ENCODE measurements at places on chromosomes 7 and 10.

DNA sequence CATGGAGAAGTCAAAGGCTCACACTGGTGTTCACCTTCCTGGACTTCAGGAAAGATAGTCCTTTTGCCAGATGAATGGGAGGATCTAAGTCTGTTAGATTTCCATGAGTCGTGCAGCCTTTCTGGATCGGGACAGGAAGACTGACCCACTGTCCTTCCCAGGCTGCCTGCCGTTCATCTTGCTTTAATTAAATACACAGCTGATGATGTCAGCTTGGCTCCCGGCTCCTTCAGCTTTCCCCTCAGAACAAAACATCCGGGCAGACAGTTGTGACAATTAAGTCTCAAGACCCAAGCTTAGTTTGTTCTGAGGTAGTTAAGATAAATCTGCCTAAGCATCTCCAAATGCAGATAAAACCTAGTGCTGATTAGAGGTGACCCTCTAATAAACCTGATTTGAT lies 58.6 kb downstream of the AUTS2 start:
- no peak for DNase-seq
- no peak overlapping the region for H3K4me3 ChIP-seq
- peaks cover 3% of the 10 kb centered on the region for H3K27me3 ChIP-seq

DNA sequence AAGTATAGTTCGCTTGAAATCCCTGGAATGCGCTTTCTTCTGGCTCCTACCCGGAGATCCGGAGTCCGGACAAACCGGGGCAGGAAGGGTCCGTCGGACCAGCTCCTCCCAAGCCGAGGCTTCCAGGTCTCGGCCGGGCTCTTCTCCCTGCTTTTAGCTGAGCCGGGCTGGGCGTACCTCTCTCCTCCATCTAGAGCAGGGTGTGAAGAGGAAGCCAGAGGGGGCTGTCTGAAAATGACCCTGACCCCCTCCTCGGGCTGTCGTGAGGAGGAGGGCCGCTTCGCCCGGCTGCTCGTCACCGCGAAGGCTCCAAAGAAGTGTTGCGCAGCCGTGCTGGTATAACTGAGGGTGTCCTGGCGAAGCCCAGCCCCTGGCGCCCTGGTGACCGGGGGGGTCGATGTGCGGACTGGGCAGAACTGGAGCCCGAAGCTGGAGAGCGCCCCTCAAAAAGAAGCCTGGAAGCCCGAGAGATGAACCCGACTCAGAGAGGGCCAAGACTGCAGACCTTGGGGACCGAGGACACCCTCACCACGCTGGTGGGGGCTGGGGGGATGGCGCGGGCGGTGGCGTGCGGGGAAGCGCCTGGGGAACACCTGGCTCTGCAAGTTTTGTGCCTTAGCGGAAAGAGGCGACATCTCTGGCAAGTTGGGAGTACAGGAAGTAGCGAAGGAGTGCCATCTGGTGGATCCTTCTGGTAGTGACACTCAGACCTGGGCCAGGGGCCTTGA lies 5.7 kb downstream of the KAZALD1 start:
- peak overlapping the region; percentile 88 for H3K4me3 ChIP-seq
- DNase-seq, result peak; percentile 77
- peaks cover 49% of the 10 kb centered on the region for H3K4me1 ChIP-seq

- H3K27me3 ChIP-seq, result no peaks in the 10 kb centered on the region
- peak overlapping the region; percentile 83 for H3K27ac ChIP-seq
- H3K36me3 ChIP-seq, result no peaks in the 10 kb centered on the region
- peak overlapping the region; percentile 65 for H3K4me3 ChIP-seq
- no peak for DNase-seq
Observed at GRCh38 chr10:89374713-89375141, 3.1 kb upstream of the IFIT1B start.

DNA sequence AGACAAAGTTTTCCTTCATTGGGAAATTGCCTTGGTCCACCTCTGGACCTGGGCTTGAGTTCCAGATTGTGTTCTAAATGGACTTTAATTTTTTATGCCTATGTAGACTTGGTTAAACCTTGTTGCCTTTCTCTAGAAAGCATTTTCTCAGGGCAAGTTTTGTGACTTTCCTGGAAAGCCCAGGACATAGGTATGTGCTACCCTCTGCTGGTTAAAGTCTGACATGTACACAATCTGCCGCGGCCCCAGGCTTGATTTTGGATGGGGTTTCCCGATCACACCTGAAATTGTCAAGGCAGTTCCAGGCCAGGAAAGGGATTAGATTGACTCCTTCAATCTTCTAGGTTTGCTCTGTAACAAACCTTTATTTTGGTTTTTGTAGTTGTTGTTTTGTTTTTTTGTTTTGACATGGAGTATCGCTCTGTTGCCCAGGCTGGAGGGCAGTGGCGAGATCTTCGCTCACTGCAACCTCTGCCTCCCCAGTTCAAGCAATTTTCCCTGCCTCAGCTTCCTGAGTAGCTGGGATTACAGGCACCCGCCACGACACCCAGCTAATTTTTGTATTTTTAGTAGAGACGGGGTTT lies 14.1 kb upstream of the AKR1B10 start:
- peaks cover 40% of the 10 kb centered on the region for H3K4me1 ChIP-seq
- peak; percentile 39 for DNase-seq
- no peaks in the 10 kb centered on the region for H3K27me3 ChIP-seq
- no peak overlapping the region for H3K4me3 ChIP-seq

- no peaks in the 10 kb centered on the region for H3K36me3 ChIP-seq
- H3K4me3 ChIP-seq, result no peak overlapping the region
- no peak overlapping the region for H3K27ac ChIP-seq
- no peaks in the 10 kb centered on the region for H3K27me3 ChIP-seq
- H3K4me1 ChIP-seq, result no peaks in the 10 kb centered on the region
Observed at GRCh38 chr7:95951531-95951930, 179.2 kb downstream of the DYNC1I1 start.

- H3K27ac ChIP-seq, result peak overlapping the region; percentile 52
- H3K4me1 ChIP-seq, result peaks cover 24% of the 10 kb centered on the region
- H3K36me3 ChIP-seq, result no peaks in the 10 kb centered on the region
- H3K27me3 ChIP-seq, result peaks cover 33% of the 10 kb centered on the region
Observed at GRCh38 chr10:119006451-119007210, 22.9 kb upstream of the NANOS1 start.

DNA sequence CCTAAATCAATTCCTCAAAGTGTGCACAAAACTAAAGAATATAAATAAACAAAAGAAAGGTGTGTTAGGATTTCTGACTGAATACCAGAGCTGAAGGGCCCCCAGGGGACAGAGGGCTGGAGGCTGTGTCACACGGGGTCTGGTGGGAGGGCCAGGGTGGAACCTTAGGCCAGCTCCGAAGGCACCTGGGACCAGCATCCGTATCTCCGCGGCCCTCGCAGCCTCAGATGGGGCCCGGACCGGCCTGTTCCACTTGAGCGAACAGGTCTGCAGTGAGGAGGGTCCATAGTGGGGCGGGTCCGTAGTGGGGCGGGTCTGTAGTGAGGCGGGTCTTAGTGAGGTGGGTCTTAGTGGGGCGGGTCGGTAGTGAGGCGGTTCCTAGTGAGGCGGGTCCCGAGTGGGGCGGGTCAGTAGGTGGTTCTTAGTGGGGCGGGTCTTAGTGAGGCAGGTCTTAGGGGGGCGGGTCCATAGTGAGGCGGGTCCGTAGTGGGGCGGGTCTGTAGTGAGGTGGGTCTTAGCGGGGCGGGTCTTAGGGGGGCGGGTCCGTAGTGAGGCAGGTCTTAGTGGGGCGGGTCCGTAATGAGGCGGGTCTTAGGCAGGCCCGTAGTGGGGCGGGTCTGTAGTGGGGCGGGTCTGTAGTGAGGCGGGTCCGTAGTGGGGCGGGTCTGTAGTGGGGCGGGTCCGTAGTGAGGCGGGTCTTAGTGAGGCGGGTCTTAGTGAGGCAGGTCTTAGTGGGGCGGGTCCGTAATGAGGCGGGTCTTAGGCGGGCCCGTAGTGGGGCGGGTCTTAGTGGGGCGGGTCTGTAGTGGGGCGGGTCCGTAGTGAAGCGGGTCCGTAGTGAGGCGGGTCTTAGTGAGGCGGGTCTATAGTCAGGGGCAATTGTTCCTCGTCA lies 15.1 kb downstream of the GPR146 start:
- H3K36me3 ChIP-seq, result no peaks in the 10 kb centered on the region
- no peaks in the 10 kb centered on the region for H3K4me1 ChIP-seq
- no peak overlapping the region for H3K4me3 ChIP-seq
- peaks cover 2% of the 10 kb centered on the region for H3K27me3 ChIP-seq

- H3K36me3 ChIP-seq, result no peaks in the 10 kb centered on the region
- H3K4me3 ChIP-seq, result no peak overlapping the region
- peaks cover 18% of the 10 kb centered on the region for H3K27me3 ChIP-seq
- no peak overlapping the region for H3K27ac ChIP-seq
Observed at GRCh38 chr10:97914837-97915211, 65.2 kb downstream of the GOLGA7B start.

DNA sequence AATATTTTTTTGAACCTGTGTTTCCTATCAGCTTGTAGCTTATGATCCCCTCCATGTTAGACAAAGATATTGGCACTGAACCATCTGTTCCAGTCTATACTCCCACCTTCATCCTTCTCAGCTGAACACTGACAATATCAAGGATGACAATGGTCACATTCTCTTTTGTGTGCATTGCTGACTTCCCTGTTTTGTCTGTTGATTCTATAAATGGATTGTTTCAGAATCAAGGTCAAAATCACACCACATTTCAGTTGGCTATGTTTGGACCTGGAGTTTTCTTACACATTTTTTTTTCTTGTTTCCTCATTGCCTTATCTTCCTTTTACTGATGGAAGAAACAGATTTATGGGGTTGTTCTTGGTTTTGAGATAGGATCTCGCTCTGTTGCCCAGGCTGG lies 11.3 kb upstream of the SMURF1 start:
- peaks cover 6% of the 10 kb centered on the region for H3K4me1 ChIP-seq
- no peak overlapping the region for H3K4me3 ChIP-seq
- no peak for DNase-seq

DNA sequence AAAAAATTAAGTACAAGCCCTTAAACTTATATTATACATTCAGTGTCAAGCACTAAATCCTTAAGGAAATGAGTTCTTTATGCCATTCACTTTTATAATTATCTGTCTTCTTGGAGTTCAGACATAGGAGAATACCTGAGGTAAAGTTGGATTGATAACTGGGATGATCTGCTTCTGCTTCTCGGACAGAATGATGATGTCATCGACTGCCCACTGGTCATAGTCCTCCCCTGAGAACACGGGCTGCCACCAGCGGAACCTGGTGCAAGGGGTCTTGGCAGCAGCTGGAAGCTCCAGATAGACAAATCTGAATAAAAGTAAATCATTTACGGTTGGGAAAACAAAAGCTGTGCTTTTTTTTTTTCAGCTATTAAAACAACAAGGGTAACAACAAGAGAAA lies 148.2 kb upstream of the SLC26A5 start:
- peaks cover 4% of the 10 kb centered on the region for H3K36me3 ChIP-seq
- peaks cover 10% of the 10 kb centered on the region for H3K27me3 ChIP-seq
- no peak for DNase-seq

- H3K4me3 ChIP-seq, result no peak overlapping the region
- H3K27me3 ChIP-seq, result peaks cover 8% of the 10 kb centered on the region
- H3K36me3 ChIP-seq, result no peaks in the 10 kb centered on the region
Observed at GRCh38 chr7:142910031-142910433, 23.5 kb downstream of the TRPV5 start.

DNA sequence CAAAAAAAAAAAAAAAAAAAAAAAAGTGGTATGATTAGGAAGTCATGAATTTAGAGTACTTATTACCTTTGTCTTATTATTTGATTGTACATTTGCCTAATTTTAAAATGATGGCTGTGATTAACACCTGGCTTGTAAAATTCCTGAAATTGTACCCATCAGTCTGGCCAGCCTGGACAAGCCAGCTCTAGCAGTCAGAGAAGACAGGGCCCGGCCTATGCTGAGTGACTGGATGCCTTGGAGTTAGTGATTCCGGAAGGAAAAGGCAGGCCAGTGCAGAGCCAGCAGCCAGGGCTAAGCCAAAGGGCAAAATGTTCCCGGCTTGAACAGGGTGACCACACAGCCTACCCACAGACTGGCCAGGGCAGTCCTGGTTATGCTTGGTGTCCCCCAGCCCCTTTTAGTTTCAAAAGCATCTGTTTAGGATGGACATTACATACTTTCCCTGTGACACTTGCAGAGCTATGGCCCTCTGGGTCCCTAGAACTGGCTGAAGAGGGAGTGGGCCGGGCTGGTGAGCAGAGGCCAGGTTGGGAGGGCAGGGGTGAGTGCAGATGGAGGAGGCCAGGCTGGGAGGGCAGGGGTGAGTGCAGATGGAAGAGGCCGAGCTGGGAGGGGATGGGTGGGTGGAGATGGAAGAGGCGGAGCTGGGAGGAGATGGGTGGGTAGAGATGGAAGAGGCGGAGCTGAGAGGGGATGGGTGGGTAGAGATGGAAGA lies 61.7 kb downstream of the PROSER2 start:
- H3K4me3 ChIP-seq, result no peak overlapping the region
- H3K4me1 ChIP-seq, result peaks cover 17% of the 10 kb centered on the region
- no peaks in the 10 kb centered on the region for H3K36me3 ChIP-seq

GRCh38 chr10:43071865-43072650 lies 4.8 kb upstream of the RET start:
- H3K4me1 ChIP-seq, result no peaks in the 10 kb centered on the region
- H3K27me3 ChIP-seq, result peaks cover 18% of the 10 kb centered on the region
- no peak for DNase-seq
- no peak overlapping the region for H3K4me3 ChIP-seq
- H3K36me3 ChIP-seq, result no peaks in the 10 kb centered on the region

DNA sequence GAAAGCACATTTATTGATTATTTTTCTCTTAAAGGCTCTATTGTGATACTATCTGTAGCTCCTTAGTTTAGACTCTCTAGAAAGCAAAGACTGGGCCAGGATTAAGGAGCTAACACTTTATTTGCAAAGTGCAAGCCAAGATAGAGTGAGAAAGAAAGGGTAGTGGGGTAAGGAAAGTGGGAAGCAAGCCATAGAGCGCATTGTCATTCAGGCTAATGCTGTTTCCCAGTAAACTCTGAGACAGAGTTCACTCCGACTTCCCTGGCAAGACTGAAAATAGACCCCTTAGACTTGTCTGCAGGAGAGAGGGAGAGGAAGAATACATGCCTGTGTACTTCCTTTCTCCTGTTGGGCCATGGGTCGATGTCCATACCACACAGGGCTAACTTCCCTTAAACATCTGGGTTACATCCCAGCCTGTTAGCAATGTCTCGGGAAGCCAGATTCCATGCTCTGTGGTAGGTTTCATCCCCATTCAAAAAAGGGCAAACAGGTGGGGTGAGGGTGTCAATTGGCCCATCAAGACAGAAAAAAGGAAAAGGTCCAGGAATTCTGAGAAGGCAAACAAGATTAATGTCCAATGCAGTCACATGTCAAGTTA lies 875.8 kb upstream of the CELF2 start:
- H3K36me3 ChIP-seq, result no peaks in the 10 kb centered on the region
- DNase-seq, result no peak
- H3K27ac ChIP-seq, result no peak overlapping the region
- no peaks in the 10 kb centered on the region for H3K27me3 ChIP-seq
- no peaks in the 10 kb centered on the region for H3K4me1 ChIP-seq
- no peak overlapping the region for H3K4me3 ChIP-seq
